NCI-H2171 treated with DMSO at 0.1 percent for 48 hours (cell line): ENCODE measurements at places on chromosomes 1 and 21.

DNA sequence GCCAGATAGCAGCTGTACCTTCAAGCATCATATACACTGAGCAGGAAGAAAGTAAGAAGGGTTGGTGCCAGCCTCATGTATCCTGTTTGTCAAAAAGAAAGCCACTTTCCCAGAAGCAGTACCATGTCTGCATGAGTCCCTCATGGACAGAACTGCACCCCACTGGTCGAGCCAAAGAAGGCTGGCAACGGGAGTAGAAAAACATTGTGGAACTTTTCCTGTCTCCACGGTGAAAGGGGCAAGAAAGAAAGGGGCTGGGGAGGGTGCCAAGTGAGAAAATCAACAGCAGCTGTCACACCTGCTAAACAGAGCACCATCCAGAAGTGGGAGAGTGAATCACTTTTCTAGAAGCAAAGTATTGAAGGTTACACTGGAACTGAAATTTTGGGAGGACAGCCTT lies 621.7 kb downstream of the LMO4 start:
- no peak for DNase-seq

DNA sequence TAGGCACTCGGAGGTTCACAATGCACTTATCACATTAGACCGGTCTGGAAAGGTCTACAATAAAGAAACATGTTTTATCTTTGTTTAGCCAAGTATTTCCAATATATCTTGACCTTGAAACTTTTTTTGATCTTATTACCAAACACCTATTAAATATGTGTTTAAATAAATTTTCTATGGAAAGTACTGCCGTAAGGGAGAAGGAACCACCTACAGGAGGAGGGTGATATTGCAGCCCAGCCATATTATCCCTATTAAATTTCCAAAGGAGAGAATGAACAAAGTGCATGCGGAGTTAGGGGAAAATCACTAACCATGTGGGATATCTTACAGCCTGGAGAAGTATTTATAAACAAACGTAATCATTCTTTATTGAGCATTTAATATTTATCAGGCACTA lies 14.5 kb downstream of the BRINP2 start:
- no peak for DNase-seq

- no peak for DNase-seq
Measured at GRCh38 chr1:117347907-117348306, 19.3 kb upstream of the MAN1A2 start.

- peak; percentile 11 for DNase-seq
Measured at GRCh38 chr1:164891615-164892014, 332.6 kb downstream of the PBX1 start.

DNA sequence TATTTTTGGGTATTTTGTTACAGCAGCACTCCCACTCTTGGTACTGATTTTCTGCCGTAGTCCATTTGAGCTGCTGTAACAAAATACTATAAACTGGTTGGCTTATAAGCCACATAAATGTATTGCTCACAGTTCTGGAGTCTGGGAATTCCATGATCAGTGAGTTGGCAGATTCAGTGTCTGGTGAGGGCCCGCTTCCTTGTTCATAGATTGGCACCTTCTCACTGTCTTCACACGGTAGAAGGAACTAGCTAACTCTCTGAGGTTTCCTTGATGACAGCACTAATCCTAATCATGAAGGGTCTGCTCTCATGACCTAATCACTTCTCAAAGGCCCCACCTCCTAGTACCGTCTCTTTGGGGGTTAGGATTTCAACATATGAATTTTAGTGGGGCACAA lies 85.2 kb downstream of the HHAT start:
- DNase-seq: no peak

DNA sequence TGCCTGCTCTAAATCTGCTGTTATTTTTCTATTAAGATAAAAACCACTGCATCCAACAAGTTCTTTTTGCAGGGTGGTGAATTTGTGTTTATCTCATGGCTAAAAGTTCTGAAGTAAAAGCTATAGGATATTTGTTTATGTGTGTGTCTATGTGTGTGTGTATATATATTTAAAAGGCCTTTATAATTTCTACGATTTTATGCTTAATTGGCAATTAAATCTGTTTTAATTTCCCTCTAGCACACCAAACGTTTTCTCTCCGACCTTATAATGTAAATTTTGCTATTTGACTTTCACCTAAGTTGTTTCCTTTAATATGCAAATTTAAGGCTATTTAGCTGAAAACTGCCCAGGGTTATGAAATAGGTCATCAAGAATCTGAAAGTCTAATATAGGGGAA lies 19.8 kb upstream of the HPDL start:
- no peak for DNase-seq

- DNase-seq: no peak
Measured at GRCh38 chr1:166902279-166902678, 26.2 kb upstream of the TADA1 start.

DNA sequence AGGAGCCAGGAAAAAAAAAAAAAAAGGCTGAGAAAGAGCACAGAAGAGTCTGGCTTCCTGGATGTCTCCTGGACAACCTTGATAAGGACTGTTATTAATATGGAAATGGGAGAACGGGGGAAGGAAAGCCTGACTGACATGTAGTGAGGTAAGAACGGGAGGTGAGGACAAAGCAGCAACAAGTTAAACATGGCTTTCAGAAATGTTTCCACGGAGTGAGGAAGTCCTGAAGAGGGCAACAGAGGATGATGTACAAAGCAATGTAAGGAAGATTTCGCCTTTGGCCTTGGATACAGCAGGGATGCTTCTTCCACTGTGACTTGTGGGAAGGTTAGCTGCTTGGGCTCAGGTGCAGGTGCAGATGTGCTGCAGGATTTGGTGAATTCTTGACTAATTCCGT lies 11.9 kb upstream of the NIBAN1 start:
- no peak for DNase-seq

DNA sequence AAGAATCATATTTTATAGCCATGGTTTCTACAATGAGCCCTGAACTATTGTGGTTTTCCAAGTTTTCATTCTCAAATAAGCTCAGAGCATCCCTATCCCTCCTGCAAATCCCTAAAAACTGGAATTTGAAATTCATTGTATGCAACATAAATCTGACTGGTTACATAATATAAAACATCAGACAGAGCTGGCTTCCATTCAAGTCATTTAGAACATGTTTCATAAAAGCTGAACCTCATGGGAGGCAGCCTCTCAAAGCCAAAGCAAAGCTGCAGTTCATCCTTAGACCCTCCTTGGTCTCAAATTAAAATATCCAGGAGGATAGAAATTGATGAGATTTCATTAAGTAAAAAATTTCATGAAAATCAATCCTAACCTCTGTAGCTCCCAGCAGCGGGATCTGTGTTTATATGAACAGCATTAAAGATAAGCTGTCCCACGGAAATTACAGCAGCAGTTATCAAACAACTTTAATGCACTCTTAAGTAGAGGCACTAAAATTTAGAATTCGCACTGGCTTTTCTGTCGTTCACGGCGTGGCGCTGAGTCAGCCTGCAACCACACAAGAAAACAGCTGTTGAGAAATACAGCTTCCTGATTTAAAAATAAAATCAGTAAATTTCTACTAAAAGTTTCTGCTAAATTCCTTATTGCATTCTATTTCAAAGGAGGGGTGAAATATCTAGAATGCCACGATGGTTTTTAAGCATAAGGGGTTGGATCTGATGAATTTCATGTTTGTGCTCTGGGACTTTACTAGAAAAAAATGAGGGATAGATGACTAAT lies 99.9 kb upstream of the TIAM1 start:
- no peak for DNase-seq

- no peak for DNase-seq
Measured at GRCh38 chr1:32831878-32832277, 14.4 kb downstream of the S100PBP start.

GRCh38 chr21:46194374-46195334 lies 10.4 kb upstream of the SPATC1L start:
- DNase-seq: no peak
